ENCODE measurements at places on chromosomes 13 and 19.

GRCh38 chr19:21833733-21834132 lies 2.2 kb downstream of the ZNF43 start:
- no peak for DNase-seq

- no peak for DNase-seq
These were observed 1.1 kb upstream of the ZNF581 start for GRCh38 chr19:55642153-55643002.

DNA sequence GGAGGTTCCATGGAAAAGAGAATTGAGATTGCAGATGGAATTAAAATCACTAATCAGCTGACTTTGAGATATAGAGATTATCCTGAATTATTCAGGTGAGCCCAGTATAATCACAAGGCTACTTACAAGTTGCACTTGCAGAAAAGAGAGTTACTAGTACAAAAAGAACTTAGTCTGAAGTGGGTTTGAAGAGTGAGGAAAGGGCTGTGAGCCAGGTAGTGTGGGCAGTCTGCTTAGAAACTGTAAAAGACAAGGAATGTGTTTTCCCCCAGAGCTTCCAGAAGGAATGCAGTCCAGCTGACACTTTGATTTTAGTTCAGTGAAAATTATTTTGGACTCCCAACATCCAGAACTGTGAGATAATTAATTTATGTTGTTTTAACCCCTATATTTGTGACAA lies 285.4 kb upstream of the GPC6 start:
- no peak for DNase-seq

- DNase-seq = no peak
These were observed 208.1 kb downstream of the RBM26 start for GRCh38 chr13:79197933-79198332.

- no peak for DNase-seq
These were observed 46.4 kb downstream of the PSG3 start for GRCh38 chr19:42693760-42694350.
